Stimulated activated CD8-positive, alpha-beta memory T cell treated with anti-CD3 and anti-CD28 coated beads, Interleukin-4, amount 100 ng/mL, for 24 hours (primary cell): ENCODE measurements at places on chromosomes 2 and 18.
A peak's percentile ranks its signal among the peaks of the same experiment; 100 is the strongest.

GRCh38 chr2:235768606-235769005, 274.8 kb downstream of the AGAP1 start:
- DNase-seq: no peak

DNA sequence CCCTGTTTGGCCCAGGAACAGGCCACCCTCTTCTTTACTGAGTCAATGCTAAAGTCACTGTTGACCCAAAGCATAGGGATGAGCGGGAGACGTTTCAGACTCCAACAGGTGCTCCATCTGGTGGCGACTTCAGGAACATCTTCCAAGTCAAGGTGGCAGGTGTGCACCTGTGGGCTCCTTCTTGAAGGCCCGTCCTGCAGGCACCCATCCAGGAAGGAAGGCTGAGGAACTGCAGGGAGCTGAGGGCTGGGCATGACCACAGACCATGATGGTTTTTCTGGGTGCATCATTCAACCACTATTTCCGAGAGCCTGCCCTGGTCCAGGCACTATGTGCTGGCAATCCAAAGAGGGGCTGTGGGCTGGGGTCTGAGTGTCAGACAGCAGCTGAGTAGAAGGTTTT, 142.8 kb downstream of the NDUFA10 start:
- peak; percentile 24 for DNase-seq

DNA sequence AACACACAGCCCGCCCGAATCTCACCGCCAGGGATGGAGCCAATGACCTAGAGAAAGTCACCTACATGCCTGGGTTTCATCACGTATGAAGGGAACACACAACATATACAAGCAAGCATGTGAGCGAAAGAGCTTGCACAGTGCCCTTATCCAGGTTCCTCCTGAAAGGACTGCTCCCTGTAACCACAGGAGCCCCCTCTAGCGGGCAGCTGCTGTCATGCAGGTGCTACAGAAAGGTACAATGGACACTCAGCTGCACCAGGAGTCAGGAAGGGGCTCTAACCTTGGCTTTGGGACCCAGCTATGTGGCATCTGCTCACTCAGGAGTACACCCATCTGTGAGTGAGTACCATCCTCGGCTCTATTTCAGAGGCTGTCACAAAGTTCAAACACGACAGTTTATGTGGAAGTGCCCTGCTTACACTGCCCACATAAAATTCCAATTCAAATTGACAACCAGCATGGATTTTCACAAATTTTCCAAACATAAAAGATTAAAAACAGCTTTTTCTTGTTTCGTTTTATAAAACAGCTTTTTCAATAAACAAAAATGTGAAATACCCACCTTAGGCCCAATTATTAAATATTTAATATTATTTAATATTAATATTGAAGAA, 3.5 kb downstream of the NDUFA10 start:
- DNase-seq: peak; percentile 31

GRCh38 chr18:10519366-10519765, 6.5 kb upstream of the NAPG start:
- DNase-seq: no peak

DNA sequence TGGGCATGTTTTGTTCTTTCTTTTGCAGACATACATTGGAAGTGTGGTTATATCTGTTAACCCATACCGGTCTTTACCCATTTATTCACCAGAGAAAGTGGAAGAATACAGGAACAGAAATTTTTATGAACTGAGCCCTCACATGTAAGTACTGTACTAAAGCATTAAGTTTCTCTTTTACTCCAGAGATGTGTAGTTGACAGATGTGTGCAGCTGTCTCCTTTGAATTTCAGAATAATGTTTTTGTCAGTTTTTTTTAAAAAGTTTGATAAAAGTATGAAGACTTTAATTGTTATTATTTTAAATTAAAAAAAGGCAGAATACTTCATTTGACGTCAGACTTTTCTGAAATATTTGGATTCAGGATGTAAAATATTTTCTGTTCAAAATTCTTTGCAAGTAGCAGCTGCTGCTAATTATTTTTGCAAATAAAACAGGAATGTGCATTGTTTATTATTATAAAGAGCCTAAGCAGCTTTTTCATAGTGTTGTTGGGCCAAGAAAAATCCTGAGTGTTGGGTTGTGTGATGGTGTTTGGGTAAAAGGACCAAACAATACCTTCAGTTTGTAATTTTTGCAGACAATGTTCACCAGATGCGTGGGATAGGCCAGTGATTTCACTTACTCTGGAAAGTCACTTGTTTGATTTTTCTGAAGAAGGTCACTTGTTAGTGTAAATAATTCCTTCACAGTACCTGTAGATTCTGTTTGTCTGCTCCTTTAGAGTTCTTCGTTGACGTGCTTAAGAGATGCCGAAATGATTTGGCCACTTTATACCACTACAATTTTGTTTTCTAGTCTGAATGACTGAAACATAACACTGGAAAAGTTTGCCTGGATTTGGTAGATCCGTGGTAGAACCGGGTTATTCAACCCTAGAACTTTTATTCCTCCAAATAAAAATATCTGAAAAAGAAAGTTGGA, 51.1 kb downstream of the MYO1B start:
- no peak for DNase-seq

GRCh38 chr2:19711470-19712372, 190.1 kb downstream of the TTC32 start:
- no peak for DNase-seq

DNA sequence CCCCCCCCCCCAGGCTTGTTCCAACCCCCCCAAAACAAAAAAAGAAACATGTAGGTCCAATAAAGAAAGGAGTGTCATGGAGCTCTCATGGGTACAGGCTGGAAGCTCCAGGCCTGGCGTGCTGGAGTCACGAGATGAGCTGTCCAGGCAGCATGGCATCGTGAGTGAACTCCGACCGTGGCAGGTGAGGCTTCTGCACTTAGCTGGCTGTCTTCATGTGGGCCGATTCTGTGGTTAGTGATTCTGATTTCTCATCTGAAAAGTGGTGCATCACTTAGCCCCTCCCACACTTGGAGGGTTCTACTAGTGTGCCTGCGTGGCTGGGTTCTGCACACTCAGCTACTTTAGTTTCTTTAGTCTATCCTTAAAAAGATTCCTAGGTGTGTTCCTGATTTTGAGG, 126.4 kb upstream of the MGAT5 start:
- peak; percentile 53 for DNase-seq

DNA sequence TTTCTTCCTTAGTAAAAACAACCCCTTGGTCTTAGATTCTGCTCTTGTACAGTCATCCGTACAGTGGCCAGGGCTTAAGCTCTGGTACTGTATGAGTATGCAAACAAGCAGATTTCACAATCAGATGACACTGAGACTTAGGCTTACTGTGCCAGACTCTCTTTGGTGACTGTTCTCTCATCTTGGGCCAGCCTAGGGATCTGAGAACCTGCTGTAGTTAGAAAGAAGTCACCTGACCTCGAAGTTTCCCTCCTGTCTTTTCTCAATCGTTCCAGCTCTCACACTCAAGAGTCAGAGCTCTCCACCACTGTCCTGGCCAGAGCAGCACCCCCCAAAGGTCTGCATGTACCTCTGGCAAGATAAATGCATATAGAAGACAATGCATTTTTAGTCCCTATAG, 63.2 kb downstream of the ZEB2 start:
- DNase-seq: no peak

DNA sequence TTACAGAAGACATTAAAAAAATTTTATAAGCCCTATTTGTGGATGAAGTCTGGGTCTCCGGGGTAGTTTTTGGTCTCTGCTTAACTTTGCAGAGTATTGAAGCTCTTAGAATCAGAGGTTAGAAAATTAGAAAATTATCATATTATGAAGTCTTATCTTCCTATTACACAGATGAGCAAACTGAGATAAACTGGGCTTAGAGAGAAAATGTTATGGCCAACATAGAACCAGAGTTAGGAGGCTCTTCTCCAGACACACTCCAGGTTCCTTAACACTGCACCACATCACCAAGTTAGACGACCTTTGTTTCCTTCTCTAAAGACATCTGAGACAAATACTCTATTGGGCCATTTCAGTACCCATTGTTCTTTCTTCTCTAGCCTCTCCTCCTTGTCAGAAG, 36.7 kb upstream of the NEB start:
- no peak for DNase-seq

DNA sequence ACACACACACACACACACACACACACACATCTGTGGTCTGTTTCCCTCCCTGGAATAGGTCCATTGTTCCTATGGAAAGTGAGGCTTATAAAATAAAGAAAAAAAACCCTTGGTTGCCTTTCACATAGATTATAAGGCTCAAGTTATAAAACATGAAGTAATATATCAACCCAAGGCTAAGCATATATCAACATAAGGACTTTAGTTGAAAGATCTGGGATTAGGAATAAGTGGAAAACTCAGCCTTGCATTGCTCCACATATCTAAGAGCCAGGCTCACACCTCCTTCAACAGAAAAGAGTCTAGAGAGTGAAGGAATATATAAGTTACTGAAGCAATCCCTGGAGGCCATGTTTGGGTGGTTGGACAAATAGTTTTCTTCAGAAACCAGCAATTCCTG, 235.0 kb downstream of the SUCLG1 start:
- DNase-seq: no peak

GRCh38 chr2:58700591-58700990, 459.5 kb upstream of the FANCL start:
- no peak for DNase-seq

GRCh38 chr2:118440404-118441098, 352.3 kb downstream of the INSIG2 start:
- DNase-seq: no peak

DNA sequence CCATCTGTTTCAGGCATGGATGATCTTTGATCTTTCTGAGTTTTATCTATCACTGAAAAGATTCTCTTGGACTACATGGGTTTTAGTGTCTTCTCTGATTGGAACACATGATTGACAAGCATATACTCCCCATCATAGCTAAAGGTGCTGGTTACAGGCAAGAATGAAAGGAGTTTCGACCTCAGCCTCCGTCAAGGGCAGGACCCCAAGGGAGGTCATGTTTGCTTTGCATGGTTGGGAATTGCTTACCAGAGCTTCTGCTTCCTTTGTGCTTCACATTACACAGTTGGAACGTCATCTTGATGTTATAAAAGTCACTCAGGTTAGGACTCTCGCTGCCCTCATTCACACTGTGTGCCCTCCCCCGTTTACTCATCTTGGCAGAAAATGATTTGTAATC, 287.7 kb downstream of the PIK3C3 start:
- DNase-seq: no peak

GRCh38 chr2:216553093-216553478, 54.4 kb downstream of the RPL37A start:
- DNase-seq: no peak

DNA sequence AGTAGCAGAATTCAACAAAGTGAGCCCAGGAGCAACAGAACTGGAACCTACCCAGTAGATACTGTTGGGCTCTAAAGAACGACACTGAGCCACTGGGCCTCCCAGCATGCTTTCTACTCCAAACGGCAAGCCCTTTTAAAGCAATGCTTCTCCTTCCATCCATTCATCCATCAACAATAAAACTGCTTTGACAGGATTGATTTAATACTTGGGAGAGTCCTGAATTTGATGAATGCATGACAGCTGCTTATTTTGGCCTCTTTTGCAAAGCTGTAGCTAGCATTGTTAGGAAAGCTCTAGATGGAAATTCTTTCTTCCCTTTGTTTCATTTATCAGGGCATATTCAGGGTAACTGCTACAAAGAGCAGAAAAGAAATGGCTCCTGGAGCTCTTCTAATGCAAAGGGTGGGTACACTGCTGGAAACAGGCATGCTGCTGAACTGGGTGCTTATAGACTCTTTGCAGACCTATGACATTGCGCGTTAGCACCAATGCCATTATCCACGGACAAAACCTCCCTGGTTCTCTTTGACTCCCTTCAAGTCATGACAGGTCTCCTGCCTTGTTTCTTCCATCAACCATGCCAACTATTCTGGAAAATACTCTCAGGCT, 138.4 kb upstream of the HNRNPA3 start:
- DNase-seq: no peak

- DNase-seq: no peak
Measured at GRCh38 chr18:78822171-78822948, 157.3 kb upstream of the SALL3 start.

DNA sequence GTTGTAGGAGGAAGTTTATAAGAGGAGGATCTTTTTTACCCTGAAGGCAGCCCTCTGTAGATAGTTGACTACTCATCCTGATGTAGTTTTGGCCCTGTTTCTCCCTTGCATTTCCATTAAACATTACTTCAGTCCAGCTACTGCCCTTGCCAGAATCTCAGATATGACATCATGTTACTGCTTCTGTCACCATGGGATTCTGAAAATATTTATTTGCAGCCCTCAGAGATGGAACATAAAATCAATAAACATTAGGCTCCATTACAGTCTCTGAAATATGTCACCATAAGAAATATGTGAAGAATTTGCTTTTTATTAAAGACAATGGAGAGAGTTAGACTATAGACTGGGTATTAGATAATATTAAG, 68.7 kb upstream of the STK39 start:
- DNase-seq: no peak

- DNase-seq: no peak
Measured at GRCh38 chr2:234143896-234144295, 93.4 kb downstream of the SPP2 start.

DNA sequence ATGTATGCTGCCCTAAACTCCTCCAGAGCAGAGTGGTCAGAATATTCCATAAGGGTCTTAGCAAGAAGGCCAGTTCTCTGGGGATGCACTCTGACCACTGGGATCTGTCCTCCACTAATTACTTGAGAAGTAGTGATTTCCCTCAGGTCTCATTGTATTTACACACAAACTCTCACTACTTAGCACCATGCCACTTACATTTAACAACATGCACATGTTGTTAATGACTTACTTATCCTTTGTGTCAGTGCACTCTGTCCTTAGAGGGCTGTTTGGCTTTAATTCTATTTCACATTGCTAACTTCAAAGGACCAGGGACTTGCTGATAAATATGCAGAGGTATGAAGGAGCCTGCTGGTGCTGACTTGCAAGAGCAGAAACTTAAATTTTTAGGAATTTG, 1415.5 kb upstream of the ACVR2A start:
- DNase-seq: no peak

- DNase-seq: no peak
Measured at GRCh38 chr2:120453635-120453998, 107.7 kb downstream of the INHBB start.

DNA sequence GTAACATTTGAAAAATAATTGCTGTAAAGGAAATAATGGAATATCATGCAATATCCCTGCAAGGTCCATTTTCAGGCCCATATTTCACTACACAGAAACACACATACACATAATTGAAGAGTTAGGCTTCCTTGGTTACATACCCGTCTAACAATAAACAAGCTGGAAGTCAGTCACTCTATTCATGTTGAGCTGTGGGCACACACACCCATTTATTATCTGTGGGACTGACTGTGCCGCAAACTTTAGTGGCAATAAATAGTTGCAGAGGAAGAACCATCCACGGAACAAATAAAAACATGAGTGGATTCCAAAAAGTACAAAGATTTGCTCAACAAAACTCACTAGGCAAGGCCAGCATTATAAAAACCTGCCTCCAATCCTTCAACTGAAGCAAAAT, 24.8 kb downstream of the PID1 start:
- DNase-seq: no peak

DNA sequence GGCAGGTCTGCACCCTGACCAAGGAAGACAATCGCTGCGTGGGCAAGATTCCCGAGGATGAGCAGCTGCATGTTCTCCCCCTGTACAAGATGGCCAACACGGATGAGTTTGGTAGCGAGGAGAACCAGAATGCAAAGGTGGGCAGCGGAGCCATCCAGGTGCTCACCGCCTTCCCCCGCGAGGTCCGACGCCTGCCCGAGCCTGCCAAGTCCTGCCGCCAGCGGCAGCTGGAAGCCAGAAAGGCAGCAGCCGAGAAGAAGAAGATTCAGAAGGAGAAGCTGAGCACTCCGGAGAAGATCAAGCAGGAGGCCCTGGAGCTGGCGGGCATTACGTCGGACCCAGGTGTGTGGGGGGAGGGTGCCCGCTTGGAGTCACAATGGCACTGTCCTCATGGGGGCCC, 48.4 kb downstream of the BOLA3 start:
- no peak for DNase-seq

- no peak for DNase-seq
Measured at GRCh38 chr2:233513953-233514655, 52.5 kb downstream of the USP40 start.
